ENCODE measurements at places on chromosomes 1 and 21.

- no peak for DNase-seq
These were observed 75.1 kb downstream of the ASH1L start for GRCh38 chr1:155487541-155487940.

DNA sequence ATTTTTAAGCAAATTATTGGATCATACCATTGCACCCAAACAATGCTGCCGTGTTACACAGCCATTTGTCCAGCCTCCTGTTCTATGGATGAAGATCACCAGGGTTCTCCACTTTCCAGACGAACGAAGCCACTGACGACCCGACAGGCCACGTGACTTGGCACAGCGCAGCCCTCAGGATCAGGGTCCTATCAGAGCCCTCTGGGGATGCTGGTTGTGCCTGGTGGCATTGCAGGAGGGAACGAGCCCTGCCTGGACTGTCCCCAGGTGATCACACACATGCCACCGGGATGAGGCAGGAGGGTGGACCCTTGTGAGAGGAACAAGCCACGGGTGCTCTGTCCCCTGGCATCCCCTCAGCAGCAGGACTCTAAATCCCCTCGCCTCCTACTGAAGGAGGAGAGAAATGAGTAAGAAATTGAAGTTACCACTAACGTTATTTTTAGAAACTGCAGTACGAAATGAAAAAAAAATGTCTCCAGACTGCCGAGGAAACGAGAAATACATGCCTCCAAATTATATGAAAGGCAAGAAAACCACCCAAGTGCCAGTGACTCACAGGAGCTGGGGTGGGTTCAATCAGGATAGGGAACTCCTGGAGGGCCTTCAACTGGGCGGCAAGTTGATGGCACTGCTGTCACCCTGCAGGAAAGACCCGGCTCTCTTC is 58.7 kb upstream of the PDE9A start:
- no peak for DNase-seq

DNA sequence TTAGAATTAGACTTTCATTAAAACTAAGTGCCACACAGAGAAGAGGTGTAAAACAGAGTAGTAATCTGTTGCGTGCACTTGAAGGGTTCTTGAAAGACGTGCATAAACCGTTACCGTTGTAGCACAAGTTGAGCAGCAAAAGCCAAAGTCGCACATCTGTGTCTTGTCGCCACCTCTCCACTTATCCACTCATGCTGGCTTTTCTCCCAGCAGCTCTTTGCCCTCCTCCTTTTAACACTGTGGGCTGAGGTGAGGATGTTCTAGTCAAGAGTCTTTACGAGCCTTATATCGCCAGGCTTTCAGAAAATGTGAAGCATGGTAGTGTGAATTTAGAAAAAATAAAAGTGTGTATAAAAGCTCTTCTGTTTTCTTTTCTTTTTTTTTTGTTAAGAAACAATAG is 48.0 kb downstream of the NR5A2 start:
- no peak for DNase-seq

GRCh38 chr1:207049974-207050391 is 1.0 kb downstream of the YOD1 start:
- peak; percentile 18 for DNase-seq

- DNase-seq = no peak
These were observed 53.7 kb downstream of the ZNF697 start for GRCh38 chr1:119594376-119594775.

GRCh38 chr1:5906966-5907365 is 85.3 kb downstream of the NPHP4 start:
- no peak for DNase-seq

DNA sequence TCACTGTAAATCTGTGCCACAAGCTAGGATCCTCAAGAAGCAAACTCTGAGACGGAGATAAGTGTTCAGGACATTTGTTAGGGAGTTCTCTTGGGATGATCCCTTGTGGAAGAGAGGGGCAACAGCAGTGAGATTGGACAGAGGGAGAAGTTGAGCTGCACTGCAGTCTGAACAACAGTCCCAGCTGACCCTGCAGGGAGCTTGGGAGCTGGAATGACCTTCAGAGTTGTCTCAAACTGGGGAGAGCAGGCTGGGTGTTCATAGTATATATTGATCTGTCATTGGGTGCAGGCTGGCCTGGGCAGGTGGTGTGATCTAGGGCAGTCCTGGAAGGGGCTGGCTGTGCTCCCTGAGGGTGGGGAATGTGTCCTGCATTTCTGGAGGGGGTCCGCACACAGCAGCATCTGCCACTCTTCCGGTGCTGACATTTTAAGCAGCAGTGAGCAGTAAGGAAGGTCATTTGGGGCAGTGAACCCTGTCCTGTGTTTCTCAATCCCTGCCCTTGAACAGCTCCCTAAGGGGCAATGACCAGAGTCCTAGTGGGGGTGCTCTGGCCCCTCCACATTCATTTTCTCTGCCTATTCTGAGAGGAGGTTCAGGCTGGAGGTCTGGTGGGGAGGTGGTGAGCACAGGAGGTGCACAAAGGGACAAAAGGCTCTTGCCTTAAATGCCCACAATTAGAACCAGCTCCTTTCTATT is 90.2 kb upstream of the PPM1J start:
- DNase-seq = no peak

DNA sequence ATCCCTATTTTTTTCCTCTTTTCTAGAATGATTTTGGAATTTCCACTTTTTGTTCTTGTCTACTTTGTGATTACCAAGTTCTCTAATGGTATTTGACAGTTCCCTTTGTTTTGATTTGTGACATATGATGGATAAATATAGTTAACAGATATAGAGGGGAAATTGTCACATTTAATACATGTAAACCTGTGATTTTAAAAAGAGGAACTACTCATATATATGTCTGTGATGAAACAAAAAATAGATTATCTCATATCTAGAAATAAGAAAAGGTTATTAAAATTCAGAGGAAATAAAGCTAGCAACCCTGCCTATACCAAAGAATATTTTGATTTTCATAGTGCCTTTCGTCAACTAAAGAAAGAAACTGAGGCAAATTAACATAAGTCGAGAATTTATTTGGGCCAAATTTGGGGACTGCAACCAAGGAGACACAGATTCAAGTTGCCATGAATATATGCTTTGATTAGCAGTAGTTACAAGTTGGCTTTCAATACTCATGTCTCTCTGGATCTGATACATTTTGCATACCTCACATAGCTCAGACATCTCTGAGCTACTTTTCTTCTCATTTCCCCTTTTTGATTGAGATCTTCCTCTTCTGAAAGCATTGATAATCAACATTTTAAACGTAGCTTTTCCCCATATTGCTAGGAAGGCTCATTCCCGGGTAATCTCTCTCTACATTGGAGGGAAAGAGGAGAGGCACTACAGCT is 15.6 kb upstream of the C21orf91 start:
- DNase-seq = no peak

GRCh38 chr1:117117697-117118096 is 3.9 kb downstream of the TRIM45 start:
- no peak for DNase-seq

- no peak for DNase-seq
These were observed 54.6 kb downstream of the NENF start for GRCh38 chr1:212487286-212487685.

GRCh38 chr1:13881385-13882088 is 181.5 kb downstream of the PRDM2 start:
- no peak for DNase-seq

DNA sequence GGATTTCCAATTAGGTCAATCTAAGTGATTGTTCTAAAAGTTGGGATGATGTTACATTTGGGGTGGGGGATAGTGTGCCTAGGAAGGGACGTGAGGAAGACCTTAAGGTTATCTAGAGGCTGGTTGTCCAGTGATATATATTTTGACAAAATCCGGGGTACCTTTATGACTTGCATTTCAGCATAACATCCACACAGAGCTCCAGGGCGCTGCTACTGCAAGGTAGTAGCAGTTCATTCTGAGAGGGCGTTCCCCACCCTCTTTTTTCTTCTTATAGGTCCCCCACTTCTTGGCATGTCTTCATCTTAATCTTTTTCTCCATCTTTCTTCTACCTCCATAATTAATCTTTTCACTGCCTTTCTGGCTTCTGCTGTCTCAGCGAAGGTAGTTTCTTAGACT is 161.9 kb downstream of the CACNA1E start:
- DNase-seq = no peak

DNA sequence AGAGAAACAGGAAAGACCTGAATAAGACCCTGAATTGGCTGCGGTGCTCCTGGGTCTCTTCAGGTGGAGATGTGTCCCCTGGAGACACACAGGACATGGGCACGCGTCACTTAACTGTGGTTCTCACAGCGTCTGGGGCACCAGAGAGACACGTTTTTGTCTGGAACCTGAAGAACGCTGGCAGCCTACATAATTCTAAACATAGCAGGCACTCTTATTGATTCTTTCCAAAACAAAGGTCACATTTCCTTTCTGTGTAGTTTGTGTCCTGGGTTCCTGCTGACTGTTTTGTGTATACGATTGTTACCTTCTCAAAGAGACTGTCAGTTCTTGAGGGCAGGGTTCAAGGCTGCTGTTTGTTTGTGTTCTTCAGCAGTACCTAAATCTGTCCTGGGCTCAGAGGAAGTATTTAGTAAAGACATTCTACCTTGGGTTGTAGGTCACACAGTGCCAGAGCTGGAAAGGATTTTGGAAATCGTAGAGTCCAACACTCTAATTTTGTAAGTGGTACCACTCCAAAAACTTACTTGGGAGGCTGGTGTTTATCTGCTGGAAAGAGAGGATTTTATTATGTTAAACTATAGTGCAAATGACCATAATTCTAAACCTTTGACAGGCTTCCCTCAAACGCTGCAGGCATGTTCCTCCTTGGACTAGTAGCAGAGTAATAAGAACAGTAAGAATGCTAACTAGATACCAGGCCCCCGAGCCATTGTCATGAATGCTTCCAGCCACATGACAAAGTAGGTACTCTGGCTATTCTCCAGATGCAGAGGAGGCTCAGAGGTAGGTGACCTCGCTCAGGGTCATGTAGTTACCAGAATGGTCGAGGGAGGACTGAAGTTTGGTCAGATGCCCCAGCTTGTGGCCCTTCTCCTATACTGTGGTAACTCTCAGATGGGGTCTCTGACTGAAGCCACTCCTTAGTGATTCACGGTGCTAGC is 164.3 kb downstream of the DHRS3 start:
- no peak for DNase-seq

Measured in activated effector memory CD4-positive, alpha-beta T cell treated with Interleukin-2 at 50 U/mL for 16 hours (primary cell).